ENCODE measurements at places on chromosomes 1 and 21. TPM values are rescaled to one million over a fixed set of nuclear protein-coding genes. Genes with fewer than 3 reads are reported as not detected.

- H3K27me3 ChIP-seq, result no peaks in the 10 kb centered on the region
- H3K36me3 ChIP-seq, result peaks cover 7% of the 10 kb centered on the region
- no peak for DNase-seq
- H3K4me3 ChIP-seq, result no peak overlapping the region
- no peaks in the 10 kb centered on the region for H3K4me1 ChIP-seq
Measured at GRCh38 chr21:33767236-33767635, 124.9 kb downstream of the ITSN1 start.

DNA sequence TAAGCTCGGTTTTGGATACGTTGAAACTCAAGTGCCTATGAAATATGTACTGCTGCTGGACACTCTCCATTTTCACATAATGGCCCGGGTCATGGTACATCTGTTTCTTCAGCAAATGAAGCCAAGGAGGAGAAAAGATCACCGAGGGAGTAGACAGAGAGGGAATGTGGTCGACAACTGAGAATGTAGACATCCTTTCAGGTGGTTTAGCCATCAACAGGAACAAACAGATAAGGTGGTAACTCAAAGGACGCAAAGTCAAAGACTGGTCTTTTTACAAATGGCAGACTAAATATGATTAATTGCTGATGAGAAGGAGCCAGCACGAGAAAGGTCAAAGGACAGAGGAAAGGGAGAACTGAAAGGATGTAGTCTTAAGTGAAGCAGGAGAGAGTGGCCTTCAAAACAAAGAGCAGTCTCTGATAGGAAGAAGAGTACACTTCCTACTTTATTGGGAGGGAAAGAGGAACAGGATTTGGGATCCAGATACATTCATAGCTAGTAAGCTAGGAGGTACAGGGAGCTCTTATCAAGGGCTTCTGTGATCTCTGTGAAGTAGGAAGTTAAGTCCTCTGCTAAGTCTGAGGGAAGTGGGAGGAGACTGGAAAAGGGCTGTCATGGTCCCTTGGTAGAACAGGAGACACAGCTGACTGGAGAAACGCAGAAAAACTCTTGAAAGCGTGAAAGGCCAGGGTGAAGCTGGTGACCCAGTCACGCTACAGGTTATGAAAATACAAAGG, 28.3 kb downstream of the NUP133 start:
- peaks cover 5% of the 10 kb centered on the region for H3K4me1 ChIP-seq
- no peak for DNase-seq
- no peaks in the 10 kb centered on the region for H3K27me3 ChIP-seq

GRCh38 chr21:45302082-45303061, 14.7 kb upstream of the POFUT2 start:
- no peaks in the 10 kb centered on the region for H3K36me3 ChIP-seq
- H3K27me3 ChIP-seq, result peaks cover 4% of the 10 kb centered on the region
- no peak overlapping the region for H3K4me3 ChIP-seq
- peaks cover 5% of the 10 kb centered on the region for H3K4me1 ChIP-seq
- peak; percentile 43 for DNase-seq
- H3K27ac ChIP-seq, result peak overlapping the region; percentile 80

GRCh38 chr21:34679051-34679450, 10.3 kb downstream of the CLIC6 start:
- no peak overlapping the region for H3K27ac ChIP-seq
- peaks cover 6% of the 10 kb centered on the region for H3K36me3 ChIP-seq
- peaks cover 31% of the 10 kb centered on the region for H3K27me3 ChIP-seq
- no peak for DNase-seq

DNA sequence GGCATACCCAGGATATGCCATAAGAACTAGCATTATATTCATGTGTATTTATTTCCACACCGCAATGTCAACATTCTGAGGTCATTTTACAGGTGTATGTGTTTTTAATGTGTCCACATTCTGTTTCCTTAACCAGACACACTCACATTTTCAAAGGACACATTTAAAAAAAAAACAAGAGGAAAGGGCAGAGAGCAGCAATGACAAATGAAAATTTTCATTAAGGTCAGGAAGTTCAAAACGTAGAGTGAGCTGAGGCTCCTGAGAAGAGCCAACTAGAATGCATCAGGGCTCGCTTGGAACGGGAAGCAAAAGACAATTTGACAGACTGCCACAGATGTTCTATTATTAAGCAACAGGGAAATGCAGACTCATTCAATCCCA, 4.8 kb upstream of the GNPAT start:
- H3K36me3 ChIP-seq, result peaks cover 41% of the 10 kb centered on the region
- DNase-seq, result no peak
- H3K27ac ChIP-seq, result no peak overlapping the region
- no peak overlapping the region for H3K4me3 ChIP-seq

GRCh38 chr1:205416322-205416721, 5.5 kb downstream of the LEMD1 start:
- DNase-seq, result no peak
- no peak overlapping the region for H3K27ac ChIP-seq
- H3K4me3 ChIP-seq, result no peak overlapping the region
- no peaks in the 10 kb centered on the region for H3K4me1 ChIP-seq

DNA sequence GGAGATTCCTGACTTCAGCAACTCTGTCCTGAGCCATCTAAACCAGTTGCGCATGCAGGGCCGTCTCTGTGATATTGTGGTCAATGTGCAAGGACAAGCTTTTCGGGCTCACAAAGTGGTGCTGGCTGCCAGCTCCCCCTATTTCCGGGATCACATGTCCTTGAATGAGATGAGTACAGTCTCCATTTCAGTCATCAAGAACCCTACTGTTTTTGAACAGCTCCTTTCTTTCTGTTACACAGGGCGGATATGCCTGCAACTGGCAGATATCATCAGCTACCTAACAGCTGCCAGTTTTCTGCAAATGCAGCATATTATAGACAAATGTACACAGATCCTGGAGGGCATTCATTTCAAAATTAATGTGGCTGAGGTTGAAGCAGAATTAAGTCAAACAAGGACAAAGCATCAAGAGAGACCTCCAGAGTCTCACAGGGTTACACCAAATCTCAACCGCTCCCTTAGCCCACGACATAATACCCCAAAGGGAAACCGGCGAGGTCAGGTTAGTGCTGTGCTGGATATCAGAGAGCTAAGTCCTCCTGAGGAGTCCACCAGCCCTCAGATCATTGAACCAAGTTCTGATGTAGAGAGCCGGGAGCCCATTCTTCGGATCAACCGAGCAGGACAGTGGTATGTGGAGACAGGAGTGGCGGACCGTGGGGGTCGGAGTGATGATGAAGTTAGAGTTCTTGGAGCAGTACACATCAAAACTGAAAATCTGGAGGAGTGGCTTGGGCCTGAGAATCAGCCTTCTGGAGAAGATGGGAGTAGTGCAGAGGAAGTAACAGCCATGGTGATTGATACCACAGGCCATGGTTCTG, 2.3 kb downstream of the ZBTB37 start:
- DNase-seq, result no peak
- H3K36me3 ChIP-seq, result peaks cover 42% of the 10 kb centered on the region
- peak overlapping the region; percentile 26 for H3K27ac ChIP-seq
- peak overlapping the region; percentile 100 for H3K4me3 ChIP-seq

- peak overlapping the region; percentile 29 for H3K4me3 ChIP-seq
- no peak for DNase-seq
- no peak overlapping the region for H3K27ac ChIP-seq
- H3K27me3 ChIP-seq, result peaks cover 26% of the 10 kb centered on the region
Measured at GRCh38 chr1:33182896-33183295, 1.1 kb upstream of the TRIM62 start.

Gene OR2L13
- not detected for total RNA-seq

Gene TNFAIP8L2
- 22.2 TPM for total RNA-seq

Gene HIVEP3
- total RNA-seq, result 19.4 TPM

Gene FAM167B
- 0.32 TPM for total RNA-seq
